GM13976 (cell line): ENCODE measurements at places on chromosomes 3 and 15.

DNA sequence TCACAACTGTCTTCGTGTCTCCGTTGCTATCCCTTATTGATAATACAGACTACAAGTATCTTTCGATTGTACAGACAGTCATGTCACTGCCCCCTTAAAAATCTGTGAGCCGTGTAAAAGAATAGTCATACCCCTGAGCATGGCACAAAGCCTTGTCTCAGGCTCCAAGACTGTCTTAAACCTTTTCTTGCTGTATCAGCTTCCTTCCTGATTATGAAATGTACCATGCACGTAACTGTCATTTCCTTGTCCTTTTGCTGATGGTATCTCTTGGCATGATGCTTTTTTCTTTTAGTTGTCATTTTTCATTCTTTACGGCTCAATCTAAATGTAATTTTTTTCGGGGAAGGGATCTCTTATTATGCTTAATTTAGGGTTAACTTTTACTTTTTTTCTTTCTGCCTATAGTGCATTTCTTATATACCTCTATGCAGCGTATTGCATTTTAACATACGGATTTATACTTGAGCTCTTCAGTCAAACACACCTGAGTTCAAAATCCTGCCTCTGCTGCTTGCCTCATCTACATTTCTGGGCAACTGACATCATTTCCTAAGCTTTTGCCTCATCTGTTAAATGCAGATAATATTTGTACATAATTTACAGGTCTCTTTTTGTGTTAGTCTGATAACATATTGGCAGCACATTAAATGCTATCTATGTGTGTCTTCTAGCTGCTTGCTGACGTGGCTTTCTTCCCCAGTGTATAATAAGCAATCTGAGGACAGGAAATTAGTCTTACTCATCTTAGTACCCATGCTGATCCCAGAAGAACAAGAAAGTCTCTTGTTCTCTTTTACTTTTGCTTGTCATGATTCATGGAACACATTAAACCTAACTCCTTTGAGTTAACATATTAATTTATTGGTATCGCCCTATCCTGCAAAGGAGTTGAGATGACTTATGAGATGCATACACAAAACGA lies 57.3 kb downstream of the ROBO2 start:
- no peak for DNase-seq

DNA sequence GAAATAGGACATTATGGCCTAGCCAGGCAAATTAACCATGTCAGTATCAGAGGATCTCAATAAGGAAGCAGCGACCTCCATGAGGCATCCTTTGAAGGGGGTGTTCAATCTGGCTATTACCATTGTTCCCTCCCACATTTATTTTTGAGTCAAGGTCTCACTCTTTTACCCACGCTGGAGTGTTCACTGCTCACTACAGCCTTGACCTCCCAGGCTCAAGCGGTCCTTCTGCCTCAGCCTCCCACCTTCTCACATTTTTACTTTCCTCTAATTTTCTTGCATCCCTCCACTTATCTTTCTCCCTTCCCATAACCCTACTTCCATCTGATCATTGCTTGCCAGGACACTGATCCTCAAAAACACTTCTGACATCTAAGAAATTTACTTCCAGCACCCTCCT lies 654.0 kb upstream of the NR2F2 start:
- DNase-seq, result no peak

DNA sequence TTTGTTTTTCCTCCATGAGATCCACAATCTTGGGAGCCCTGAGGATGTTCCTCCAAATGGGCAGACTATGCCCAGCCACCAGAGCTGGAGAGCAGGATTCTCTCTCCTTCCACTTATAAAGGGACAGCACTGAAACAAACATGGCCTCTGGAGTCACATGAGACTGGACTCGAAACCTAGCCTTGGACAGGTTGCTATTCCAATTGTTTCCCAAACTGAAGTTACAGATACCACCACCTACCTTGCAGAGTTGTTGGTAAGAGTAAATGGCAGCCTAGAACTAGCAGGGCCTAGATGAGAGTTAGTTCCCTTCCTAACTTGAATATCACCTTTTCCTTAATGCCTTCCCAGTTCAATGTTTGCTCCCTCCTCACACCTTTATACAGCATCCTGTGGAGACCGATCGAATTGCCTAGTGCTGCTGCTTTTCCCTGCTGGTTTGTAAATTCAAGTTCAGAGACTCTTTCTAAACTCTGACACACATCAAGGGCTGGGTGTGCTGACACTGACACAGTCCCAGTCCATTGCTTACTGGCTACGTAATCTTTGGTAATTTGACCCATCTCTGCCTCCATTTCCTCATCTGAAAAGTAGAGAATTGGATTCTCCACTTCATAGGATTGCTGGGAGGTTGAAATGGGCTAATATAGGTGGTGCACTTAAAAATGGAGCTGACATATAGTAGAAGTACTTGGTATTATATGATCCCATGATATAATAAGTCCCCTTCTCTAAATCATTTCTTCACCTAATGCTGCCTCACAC lies 2.6 kb downstream of the IMP3 start:
- DNase-seq, result no peak

DNA sequence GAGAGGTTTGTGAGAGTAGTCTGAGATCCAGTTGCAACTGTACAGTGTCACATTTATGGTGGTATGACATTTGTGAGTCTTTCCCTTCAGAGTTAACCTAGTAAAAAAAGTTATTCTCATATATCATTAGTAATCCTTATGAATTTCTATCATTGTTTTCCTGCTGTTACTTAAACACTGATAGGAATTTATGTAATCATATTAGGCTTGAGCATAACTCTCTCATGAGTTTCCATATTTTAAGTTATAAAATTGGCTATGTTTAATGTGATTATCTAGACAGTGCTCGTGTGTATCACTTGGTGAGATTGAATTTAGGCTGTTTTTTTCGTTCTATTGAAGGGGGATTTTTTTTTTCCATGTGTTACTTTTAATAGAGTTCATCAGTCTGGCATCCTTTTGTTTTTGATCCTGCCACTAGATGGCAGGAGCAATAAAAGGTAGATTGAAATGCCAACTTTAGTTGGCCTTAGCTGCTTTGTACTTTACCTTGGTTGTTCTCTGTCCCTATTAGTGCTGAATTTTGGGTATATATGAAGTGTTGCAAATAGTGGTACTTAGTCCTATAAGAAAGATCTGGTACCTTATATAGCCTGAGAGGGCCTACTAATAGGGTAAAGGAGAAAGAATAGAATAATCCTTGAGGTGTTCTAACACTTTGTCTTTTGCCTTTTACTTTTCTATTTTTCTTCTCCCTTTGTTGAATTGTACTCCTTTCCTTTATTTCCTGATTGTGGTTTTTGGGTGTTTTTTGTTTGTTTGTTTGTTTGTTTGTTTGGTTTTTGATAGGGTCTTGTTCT lies 17.9 kb downstream of the STT3B start:
- DNase-seq, result no peak

- peak; percentile 71 for DNase-seq
Observed at GRCh38 chr3:40191850-40192448, 117.6 kb upstream of the EIF1B start.

DNA sequence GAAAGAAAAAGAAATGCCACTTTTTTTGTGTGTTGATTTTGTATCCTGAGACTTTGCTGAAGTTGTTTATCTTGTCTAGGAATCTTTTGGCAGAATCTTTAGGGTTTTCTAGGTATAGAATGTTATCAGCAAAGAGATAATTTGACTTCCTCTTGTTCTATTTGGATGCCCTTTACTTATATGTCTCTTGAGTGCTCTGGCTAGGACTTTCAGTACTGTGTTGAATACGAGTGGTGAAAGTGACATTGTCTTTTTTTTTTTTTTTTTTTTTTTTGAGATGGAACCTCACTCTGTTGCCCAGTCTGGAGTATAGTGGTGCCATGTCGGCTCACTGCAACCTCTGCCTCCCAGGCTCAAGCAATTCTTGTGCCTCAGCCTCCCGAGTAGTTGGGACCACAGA lies 64.7 kb upstream of the NPHP3 start:
- no peak for DNase-seq

DNA sequence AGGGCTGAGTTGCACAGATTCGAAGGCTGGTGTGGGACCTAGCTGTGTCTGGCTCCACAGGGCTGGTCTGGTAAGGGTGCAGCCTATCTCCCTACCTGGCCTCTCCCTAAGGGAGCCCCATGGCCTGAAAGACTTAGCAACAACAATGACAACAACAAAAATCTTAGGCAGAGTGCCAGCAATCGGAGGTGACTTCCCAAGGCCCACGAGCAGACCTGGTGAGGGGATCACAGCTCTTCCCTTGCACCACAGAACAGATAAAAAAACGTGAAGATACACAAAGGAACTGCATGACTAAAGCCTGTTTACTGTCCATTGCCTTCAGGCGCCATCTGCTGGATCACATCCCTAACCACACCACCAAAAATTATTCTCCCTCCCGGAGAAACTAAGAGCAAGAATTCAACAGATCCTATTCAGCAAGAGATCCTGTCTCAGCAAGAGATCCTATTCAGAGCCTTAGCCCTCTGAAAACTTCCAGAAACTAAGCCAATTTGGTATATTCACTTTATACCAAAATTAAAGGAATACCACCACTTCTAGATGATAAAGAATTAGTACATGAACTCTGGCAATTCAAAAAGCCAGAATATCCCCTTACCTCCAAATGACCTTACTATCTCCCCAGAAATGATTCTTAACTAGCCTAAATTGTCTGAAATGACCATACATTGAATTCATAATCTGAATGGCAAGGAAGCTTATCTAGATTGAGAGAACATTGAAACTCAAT lies 24.1 kb upstream of the OR5K4 start:
- DNase-seq, result peak; percentile 41

DNA sequence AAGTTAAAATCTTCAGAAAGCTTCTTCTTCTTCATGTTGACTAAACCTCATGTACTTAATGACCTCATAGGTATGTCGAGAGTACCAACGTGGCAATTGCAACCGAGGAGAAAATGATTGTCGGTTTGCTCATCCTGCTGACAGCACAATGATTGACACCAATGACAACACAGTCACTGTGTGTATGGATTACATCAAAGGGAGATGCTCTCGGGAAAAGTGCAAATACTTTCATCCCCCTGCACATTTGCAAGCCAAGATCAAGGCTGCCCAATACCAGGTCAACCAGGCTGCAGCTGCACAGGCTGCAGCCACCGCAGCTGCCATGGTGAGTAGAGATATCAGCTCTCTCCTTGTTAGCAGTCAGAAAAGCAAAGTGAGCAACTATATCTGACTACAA lies 176.5 kb downstream of the MBNL1 start:
- DNase-seq, result no peak

GRCh38 chr3:53821631-53822121 lies 24.5 kb downstream of the CHDH start:
- no peak for DNase-seq

GRCh38 chr3:62451211-62451887 lies 78.0 kb upstream of the FEZF2 start:
- DNase-seq, result no peak

DNA sequence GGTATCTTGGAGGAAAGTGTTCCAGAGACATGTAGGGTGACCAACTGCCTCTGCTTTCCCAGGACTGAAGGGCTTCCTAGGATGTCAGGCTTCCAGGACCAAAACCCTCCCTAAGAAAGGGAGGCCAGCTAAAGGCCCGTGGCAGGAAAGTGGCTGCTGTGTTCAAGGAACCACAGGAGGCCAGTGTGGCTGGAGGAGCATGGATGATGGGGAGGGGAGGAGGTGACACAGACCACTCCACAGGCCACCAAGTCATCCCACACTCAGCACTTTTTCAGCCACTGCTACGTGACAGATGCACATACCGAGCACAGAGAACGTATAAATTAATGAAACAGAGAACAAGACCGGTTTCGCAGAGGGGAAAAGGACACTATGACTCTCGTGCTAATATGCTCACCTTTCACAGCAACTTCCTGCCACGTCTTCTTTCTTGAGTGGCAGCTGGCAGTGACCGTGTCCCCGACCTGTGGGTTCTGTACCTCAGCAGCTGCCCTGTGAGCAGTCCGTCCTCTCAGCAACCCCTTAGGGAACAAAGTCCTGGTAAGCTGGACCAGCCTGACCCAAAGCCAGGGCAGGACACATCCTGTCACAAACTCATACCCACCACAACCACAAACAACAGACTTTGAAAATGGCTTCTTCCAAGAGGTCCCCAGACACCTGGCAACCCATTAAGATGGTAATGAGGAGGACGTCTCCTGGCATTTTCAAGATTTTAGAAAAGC lies 244.7 kb downstream of the VPS13C start:
- no peak for DNase-seq

- no peak for DNase-seq
Observed at GRCh38 chr3:147615035-147615434, 205.9 kb downstream of the ZIC1 start.

GRCh38 chr3:52714335-52715302 lies 8.7 kb downstream of the SPCS1 start:
- no peak for DNase-seq

DNA sequence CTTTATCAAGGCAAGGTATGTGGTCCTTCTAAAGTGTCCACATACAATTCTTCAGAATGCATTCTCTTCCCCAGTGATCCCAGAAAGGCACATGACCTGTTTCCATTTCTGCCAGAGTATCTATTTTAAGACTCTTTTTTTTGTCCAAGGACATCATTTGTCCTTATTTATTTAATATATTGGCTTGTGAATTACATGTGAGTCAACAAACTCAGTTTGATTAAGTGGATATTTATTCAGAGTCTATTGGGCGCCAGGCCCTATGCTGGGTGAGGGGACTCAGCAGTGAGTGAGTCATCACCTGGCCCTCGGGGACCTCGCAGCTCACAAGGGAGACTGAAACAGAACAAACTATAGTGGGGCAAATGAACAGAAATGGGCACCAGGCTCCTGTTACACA lies 136.8 kb downstream of the SNRK start:
- DNase-seq, result no peak

DNA sequence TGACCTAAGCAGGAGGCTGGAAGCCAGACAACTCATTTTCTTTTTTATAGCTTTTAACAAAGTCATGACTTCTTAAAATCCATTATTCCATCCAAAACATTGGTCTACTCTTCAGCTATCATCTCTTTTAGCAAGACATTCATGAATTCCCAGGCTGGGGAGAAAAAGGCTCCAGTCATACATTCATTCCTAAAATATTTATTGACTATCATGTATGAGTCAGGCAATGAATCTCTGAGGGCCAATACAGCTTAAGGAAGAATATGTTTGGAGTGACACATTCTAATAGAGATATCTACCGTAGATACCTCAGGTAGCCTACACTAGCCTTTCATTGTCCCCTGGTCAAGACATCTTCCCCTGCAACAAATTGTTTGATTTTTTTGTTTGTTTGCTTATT lies 196.4 kb upstream of the NANOGP8 start:
- no peak for DNase-seq

- no peak for DNase-seq
Observed at GRCh38 chr3:124772081-124772831, 42.0 kb downstream of the UMPS start.

GRCh38 chr15:39869858-39870515 lies 50.1 kb downstream of the GPR176 start:
- no peak for DNase-seq

DNA sequence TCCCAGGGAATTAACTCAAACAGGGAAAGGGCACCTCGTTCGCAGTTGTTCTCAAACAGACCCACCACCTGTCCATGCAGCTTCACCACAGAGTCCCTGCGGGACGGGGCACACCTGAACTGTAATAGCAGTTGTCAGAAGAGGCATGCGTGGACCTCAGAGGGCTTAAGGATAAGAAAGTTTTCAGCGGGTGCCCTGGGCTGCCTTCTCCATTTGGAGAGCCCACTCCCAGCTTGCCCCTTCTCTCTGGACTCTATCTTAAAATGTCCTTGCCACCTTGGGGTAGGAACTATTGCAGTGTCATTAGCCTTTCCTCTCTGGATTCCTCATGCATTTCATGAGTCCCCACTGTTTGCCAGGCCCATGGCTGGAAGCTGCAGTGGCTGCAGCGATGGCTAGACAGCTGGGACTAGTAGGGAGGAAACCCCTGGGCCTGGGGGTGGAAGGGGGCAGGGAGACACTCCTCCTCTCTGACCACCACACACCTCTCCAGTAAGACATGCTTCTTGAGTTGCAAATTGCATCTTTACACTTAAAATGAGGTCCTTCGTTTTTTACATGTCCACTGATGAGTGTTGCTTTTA lies 33.5 kb downstream of the PDIA5 start:
- no peak for DNase-seq
